Calu3 (cell line): ENCODE measurements at places on chromosomes 6 and 20. TPM values are rescaled to one million over a fixed set of nuclear protein-coding genes. Genes with fewer than 3 reads are reported as not detected.

OTOR gene
- not detected in 2 replicates for total RNA-seq

HLA-F gene
- total RNA-seq, result 57.9 and 119 TPM in 2 replicates

TNF gene
- total RNA-seq, result 0.22 and 0.68 TPM in 2 replicates

SMIM29 gene
- total RNA-seq, result 59.2 and 68.6 TPM in 2 replicates

TCP11 gene
- not detected in 2 replicates for total RNA-seq

GRM1 gene
- 0.12 TPM in 1 of 2 replicates, not detected in the other for total RNA-seq
